Occipital lobe (tissue), 3 donors: ENCODE measurements at places on chromosomes 16 and 17.

DNA sequence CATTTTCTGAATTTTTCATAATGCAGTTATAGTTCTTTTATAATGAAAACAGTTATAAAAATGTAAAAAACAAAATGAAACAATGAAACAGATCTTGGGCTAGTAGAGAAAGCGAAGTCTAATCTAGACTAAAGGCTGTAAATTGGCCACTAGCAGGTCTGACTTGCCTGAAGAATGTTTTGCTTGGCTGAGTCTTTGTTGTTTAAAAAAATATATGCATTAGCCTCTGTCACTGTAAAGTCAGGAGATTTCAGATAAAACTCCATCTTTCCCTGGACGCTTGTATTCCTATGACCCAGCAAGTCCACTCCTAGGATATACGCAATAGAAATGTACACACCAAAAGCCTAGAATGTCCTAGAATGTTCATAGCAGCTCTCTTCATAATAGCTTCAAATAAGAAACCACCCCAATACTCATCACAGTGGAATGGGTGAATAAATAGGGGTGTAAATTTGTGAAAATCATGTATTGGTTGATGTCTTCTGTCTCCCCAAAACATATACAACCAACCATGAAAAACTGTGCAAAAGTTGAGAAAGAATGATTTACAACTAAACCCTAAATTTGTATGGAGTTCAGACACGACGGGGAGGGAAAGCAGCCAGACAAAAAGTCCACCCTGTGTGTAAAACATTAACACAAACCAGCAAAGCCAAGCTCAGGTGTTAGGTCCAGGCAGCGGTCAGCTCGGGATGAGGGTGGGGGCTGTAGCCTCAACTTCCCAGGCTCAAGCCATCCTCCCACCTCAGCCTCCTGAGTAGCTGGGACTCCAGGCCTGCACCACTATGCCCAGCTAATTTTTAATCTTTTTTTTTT is 37.7 kb upstream of the MEAK7 start:
- no peak for DNase-seq

- no peak for DNase-seq
These were observed 394.9 kb upstream of the SALL1 start for GRCh38 chr16:51545951-51546350.

DNA sequence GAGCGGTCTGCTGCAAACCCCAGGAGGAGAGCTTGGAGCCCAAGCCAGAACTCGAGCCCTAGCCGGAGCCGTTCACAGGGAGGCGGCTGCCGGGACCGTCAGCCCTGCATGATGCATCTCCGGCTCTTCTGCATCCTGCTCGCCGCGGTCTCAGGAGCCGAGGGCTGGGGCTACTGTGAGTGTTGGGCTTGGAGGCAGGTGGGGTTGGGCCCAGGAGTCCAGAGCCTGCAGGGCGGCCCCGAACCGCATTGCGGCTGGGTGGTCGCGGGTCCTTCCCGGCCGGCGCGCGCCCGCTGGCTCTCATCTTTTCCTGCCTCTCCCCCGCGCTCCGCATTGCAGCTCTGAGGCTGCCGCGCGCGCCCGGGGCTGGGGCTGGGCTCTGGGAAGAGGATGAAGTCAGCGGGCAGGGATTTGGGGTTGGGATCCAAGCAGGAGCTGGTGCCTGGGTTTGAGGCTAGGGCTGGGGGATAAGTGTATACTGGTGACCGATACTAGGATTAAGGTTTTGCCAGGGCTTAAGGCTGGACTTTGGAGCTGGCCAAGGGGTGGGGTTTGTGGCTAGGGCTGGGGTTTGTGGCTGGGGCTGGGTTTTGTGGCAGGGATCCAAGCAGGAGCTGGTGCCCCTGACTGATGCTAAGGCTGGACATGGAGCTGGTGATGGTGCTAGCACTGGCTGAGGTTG is 532 bp downstream of the CNTNAP1 start:
- DNase-seq, result peak; percentile 55

DNA sequence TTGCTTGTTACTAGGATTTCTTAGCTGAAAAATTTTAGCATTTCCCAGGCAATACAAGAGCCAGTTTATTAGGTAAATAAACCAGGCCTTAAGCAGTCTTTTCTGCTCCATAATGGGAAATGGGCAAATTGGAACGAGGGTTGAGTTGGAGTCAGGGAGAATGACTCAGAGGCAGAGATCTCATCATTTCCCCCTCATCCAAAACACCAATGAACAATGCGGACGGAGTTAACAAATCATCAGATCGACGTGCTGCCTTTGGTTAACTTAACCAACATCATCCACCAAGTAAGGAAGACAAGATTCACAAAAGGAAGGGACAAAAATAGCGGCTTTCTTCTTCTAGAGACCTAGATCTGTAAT is 243.5 kb downstream of the STX8 start:
- no peak for DNase-seq

DNA sequence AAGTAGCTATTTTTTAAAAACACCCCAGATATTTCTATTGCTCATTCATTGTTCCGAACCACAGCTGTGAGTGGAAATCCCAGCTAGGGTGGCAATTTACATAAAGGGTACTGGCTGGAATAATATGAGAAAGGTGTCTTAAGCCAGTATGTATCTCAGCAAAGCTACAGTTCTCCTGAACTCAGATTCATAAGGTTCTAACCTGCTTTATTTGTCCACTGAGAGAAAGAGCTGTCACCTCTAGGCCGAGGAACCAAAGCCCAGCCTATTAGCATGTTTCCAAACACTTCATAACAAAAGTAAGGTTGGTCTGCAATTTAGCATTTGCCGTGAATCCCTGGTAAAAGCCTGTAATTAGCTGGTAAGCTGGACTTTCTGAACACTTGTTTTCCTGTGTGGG is 57.0 kb upstream of the CLEC19A start:
- no peak for DNase-seq

DNA sequence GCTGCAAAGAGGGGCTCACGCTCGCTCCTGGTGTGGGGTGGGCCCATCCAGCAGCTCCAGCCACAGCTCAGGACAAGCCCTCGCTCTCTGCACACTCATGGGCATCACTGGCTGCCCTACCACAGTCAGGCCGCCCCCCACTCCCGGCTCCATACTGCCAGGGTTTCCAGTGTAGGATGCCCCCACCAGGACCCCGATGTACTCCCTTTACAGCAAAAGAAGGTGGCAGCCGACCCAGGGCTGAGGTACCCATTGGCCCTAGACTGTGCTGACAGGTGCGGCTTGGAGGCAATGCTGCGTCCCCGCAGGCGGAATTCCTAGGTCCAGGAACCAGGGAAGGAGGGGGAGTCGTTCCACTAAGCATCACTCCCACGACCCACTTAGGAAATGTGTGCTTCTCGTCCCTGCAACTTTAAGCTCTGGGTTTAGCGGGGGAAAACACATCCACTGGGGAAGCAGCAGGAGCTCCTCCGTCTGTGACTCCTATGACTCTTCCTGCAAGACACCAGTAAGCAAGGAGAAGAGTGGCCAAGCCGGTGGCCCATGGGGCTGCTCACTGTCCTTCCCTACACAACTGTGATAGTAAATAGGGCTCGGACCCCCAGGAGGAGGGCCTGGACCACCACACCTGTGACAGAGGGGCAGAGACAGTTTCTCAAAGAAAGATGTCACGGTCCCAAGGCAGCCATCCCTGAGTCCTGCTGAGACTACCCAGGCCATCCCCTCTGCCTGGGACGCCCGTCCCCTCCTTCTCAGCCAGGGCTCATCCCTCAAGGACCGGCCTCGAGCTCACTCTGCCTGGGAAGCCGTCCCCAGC is 13.1 kb downstream of the CORO7 start:
- no peak for DNase-seq

DNA sequence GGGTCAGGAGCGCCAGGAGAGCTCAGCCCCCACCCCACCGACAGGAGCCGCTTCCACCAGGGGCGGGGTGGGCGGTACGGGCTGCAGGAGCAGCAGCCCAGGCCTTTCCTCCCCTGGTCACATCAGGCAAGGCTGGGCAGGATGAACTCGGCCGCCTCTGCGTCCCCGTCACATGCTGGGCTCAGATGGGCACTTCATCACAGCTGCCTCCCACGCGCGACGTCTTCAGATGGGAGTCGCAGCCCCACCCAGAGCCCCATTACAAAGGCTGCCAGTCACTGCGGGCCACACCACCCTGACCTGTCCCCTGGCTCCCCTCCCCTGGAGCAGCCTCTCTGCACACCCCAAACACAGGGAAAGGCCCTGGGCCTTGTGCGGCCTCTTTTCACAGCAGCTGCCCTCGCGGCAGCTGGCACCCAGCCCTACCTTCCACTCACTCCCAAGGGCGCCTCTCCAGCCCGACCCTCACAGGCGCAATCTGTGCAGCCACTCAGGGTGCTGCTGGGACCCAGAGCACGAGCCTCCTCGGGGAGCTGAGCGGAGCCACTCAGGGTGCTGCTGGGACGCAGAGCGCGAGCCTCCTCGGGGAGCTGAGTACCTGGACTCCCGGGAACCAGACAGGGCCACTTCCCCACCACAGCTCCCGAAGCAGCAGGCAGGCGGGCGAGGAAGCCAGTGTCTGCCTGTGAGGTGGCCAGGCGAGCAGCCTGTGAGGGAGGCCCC is 4.7 kb downstream of the ZNF598 start:
- no peak for DNase-seq

GRCh38 chr16:9957002-9957401 is 225.2 kb downstream of the GRIN2A start:
- no peak for DNase-seq

DNA sequence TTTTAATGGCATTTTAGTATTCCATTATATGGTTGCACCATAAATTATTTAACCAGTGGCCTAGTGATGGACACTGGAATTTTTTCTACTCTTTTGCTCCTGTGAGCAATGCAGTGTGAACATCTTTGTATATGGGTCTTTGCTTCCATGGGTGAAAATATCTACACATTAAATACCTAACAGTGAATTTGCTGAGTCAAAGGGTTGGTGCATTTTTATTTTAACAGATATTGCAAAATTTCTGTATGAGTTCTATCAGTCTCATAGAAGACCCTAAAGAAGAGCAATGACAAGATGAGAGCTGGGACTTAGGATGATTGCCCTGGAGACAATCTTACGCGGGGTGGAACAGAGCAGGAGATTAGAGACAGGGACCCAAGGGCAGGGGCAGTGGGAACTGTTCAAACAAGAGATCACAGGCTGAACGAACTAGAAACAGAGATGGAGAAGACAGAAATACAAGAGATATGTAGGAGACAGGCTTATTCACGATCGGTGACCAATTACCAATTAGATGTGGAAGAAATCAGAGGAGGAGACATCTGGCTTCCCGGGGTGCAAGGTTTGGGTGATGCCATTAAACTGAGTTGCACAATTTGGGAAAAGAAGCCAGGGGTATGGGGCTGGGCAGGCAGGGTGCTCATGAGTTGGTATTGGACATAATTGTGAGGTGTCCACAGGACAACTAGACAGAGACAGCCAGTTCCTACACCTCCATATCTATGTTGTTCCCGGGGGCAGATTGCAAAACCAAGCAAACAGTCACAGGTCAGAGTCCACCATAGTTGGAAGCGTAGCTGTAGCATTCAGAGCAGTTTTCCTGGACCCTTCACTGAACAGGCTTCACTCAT is 39.9 kb upstream of the LONP2 start:
- DNase-seq, result no peak

DNA sequence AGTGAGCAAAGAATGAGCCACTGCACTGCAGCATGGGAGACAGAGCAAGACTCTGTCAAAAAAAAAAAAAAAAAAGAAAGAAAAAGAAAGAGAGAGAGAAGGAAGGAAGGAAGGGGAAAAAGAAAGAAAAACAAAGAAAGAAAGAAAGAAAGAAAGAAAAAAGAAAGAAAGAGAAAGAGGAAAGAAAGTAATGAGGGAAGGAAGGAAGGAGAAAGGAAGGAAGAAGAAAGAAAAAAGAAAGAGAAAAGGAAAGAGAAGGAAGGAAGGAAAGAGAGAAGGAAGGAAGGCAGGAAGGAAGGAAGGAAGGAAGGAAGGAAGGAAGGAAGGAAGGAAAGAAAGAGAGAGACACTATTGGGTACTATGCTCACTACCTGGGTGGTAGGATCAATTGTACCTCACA is 122.2 kb upstream of the ERCC4 start:
- DNase-seq, result no peak

- DNase-seq, result no peak
These were observed 44.5 kb downstream of the MEAK7 start for GRCh38 chr16:84459941-84460405.

- DNase-seq, result no peak
These were observed 854.8 kb downstream of the KCNJ2 start for GRCh38 chr17:71024172-71024571.

GRCh38 chr17:65762973-65763372 is 201.5 kb upstream of the AXIN2 start:
- no peak for DNase-seq

DNA sequence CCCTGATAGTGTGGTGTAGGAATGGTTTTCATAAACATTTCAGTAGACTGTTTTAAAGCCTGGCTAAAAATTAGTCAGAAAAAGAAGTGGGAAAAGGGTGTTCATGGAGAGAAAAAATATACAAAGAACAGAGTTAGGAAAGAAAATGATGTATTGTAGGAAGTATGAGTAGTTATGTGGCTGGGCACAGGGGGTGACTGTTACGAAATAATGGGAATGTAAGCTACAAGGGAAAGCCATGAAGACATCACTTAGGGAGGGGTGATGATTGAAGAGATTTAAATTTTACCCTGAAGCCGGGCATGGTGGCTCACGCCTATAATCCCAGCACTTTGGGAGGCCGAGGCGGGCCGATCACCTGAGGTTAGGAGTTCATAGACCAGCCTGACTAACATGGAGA is 55.3 kb downstream of the NUP88 start:
- DNase-seq, result no peak

- no peak for DNase-seq
These were observed 14.7 kb downstream of the SLC52A1 start for GRCh38 chr17:5020502-5021023.

DNA sequence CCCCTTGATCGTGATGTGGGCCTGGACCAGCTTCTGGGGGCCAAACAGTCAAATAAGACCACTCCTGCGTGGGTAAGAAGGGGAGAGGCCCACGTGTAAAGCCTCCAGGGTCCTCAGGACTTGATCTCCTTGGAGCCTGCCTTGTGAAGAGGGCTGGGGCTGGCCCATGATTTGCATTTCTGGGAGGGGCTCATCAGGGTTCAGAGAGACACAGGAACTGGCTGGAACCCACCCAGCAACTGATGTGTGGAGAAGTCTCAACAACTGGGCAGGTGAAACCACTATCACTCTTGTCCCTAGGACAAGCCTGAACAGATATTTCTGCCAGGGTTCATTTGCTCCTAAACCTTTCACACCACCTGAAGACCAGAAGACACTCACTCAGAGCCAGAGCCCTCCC is 214.7 kb downstream of the ZNF423 start:
- no peak for DNase-seq

DNA sequence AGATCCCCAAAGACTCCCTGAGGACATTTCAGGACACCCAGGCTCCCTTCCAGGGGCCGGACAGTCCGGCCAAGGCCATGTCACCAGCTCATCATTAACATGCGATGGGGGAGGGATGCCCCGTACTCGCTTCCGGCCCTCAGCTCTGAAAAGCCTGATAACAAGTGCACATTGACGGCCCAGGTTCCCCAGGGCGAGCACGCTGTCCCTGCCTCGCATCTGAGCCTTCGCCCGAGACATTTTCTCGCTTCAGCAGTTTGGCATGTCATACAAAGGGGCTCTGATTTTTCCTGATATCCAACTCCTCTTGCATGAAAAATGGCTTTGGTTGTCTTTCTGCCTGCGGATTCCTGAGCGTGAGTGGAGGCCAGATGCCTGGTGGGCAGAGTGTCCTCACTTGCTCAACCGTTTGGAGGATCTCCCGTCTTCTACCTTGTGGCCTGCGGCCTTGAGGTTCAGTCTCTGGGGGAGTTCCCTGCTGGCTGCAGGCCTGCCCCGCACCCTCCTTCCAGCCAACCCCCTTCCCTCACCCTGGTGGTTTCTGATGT is 14.1 kb downstream of the CACNG4 start:
- no peak for DNase-seq
